Fibroblast of mammary gland (primary cell): ENCODE measurements at places on chromosomes 3 and 15.

DNA sequence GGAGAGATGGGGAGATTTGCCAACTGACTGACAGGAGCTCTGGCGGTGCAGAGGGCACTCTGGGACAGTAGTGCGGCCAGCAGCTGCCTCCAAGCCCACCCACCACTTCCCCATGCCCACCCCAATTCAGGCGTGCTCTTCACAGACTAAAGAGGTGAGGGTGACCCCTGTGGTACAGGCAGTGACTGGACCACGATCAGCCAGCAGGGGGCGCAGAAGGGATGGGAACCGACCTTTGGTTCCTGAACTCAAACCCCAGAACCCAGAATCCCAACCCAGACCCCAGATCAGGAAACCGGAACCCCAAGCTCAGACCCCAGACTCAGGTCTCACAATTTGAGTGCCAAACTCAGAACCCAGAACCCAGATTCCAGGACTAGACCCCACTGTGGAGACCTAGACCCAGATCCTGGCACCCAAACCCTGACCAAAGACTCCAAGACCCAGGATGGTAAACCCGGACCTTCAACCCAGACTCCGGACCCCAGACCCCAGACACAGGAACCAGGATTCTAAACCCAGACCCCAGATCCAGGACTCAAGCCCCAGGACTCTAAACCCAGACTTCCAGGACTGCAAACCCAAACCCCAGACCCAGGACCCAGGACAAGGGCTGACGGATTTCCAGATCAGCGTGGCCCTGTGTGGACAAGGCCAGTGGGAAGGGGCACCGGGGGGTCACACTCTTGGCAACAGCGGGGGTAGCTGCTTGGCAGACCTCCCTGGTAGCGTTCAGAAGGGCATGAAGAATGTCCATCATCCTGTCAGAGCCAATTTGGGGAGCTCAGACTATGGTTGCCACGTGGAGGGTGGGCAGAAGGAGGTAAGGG, 3.7 kb upstream of the MYL3 start:
- DNase-seq = peak; percentile 53

DNA sequence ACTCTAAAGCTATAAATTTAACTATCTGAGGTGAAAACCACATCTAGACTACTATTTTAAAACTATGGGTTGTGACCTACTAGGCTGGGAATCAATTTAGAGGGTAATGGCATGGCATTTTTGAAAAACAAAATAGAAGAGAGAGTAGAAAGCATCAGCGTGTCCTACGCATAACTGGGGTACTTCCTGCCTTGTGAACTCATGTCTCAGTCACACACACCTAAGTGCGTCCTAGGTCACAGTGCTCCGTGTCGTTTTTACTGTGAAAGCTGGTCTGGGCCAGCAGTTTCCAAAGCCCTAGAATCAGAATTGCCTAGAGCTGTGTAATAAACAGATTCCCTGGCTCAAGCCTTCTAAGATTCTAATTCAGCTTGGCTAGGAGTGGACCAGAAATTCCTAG, 32.3 kb downstream of the RFT1 start:
- no peak for DNase-seq

DNA sequence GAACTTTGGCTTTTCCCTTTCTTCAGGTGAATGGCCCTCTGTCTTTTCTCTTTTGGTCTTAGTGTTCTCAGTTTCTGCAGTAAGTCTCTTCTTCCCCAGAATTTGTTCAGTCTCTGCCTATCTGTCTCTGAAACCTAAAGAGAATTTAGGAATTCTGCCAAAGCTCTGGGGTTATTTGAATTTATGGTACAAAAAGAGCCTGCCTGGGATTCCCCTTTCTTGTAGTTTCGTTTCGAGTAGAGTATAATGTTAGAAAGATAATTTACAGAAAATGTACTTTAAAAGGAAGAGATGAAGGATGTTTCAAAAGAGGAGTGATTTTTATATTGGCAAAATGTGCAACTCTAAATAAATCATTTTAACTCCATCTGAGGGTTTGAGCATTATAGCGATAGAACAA, 247.4 kb upstream of the SATB1 start:
- no peak for DNase-seq

DNA sequence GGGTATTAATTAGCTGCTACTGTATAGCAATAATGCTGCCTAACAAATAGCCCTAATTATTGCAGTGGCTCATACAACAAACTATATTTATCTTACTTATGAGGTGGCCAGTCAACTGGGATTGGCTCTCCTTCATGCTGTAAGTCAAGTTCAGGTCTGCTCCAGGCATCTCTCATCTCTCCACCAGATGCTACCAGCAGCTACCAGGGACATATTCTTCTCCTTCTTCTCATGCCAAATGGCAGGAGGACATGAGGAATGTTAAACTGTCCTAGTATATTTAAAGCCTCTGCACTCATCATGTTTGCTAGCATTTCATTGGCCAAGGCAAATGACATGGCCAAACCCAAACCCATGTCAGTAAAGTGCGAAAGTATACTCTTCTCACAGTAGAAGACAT, 17.3 kb downstream of the SV2B start:
- DNase-seq = no peak

DNA sequence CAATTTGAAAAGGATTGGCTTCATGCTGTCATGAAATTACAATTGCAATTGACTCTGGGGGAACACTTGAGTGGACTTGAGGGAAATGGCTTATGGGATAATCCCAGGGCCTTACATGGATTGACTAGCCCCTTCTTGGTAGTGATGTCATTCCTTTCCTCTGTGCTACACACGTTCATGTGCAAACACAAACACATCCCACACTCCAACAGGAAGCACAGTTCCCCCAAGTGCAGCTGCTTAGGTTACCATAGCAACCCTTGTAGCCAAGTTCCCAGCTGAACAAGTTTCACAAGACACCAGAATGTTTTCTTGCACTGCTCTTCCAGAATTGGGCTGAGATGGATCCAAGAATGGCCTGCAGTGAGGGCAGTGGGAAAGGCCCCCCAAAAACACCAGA, 217.0 kb downstream of the ZNF621 start:
- peak; percentile 78 for DNase-seq

DNA sequence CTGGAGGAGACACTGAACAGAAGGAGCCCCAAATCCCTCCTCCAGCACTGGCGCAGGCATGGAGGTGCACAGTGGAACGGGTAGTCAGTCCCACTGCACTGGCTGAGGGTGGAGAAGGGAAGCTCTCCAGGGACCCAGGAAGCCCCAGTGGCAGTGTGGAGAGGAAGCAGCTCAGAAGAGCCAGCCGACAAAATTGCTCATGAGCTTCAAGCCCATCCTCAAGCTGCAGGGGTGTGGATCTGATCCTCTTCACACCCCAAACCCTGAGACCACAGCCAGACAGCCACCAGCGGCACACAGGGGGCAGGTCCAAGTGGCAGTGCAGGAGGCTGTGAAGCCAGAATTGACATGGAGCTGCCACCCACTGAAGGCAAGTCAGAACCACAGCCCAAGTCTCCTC, 32.1 kb downstream of the CYFIP1 start:
- no peak for DNase-seq

GRCh38 chr15:69926006-69926405, 171.7 kb downstream of the TLE3 start:
- no peak for DNase-seq
